ENCODE measurements at places on chromosomes 12 and 14.
A peak's percentile ranks its signal among the peaks of the same experiment; 100 is the strongest.

- peaks cover 14% of the 10 kb centered on the region for H3K27me3 ChIP-seq
- H3K36me3 ChIP-seq = no peaks in the 10 kb centered on the region
- H3K4me3 ChIP-seq = no peak overlapping the region
- no peak for DNase-seq
- no peak overlapping the region for H3K27ac ChIP-seq
Observed at GRCh38 chr12:15796493-15797141, 7.4 kb upstream of the EPS8 start.

DNA sequence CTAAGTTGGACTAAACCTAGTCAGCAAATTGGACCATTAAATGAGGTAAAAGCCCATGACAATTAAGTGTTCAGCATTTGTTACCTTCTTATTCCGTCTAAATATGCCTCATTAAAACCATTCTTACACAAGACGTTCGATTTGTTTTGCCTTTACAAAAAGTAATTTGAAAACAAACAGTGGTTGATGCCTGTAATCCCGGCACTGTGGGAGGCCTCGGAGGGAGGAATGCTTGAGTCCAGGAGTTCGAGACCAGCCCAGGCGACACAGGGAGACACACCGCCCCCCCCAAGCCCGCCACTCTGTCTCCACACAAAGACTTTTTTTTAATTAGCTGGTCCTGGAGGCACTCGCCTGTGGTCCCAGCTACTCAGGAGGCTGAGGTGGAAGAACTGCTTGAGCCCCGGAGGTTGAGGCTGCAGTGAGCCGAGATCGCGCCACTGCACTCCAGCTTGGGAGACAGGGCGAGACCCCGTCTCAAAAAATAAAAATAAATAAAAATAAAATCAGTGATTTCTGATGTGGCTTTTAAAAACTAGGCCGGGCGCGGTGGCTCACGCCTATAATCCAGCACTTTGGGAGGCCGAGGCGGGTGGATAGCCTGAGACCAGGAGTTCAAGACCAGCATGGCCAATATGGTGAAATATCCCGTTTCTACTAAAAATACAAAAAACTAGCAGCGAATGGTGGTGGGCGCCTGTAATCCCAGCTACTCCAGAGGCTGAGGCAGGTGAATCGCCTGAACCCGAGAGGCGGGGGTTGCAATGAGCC is 856 bp upstream of the EIF4B start:
- no peaks in the 10 kb centered on the region for H3K27me3 ChIP-seq
- peak; percentile 21 for DNase-seq
- peak overlapping the region; percentile 96 for H3K4me3 ChIP-seq
- H3K4me1 ChIP-seq = peaks cover 33% of the 10 kb centered on the region
- peaks cover 41% of the 10 kb centered on the region for H3K36me3 ChIP-seq
- H3K27ac ChIP-seq = peak overlapping the region; percentile 99

DNA sequence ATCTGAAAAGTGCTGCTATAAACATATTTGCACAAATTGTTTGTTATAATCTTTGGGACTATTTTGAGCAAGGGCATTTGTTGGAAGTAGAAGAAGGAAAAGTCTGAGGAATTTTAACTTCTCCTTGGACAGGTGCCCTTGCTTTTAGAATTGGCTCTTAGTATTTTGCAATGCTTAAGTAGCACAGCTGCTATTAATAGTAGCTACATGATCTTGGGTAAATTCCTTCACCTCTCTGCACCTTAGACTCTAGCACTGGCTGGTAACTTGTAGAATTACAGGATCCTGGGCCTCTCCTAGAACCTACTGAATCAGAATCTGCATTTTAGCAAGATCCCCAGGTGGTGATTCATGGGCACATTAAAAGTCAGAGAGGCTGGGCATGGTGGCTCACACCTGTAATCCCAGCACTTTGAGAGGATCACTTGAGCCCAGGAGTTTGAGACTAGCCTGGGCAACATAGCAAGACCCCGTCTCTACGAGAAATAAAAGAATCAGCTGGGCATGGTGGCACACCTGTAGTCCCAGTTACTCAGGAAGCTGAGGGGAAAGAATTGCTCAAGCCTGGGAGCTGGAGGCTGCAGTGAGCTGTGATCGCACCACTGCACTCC is 10.8 kb upstream of the TMEM120B start:
- no peak overlapping the region for H3K4me3 ChIP-seq
- no peak overlapping the region for H3K27ac ChIP-seq
- no peaks in the 10 kb centered on the region for H3K4me1 ChIP-seq
- DNase-seq = no peak
- no peaks in the 10 kb centered on the region for H3K36me3 ChIP-seq

GRCh38 chr12:14958361-14959125 is 2.9 kb downstream of the ARHGDIB start:
- peaks cover 43% of the 10 kb centered on the region for H3K36me3 ChIP-seq
- H3K4me1 ChIP-seq = peaks cover 46% of the 10 kb centered on the region
- no peaks in the 10 kb centered on the region for H3K27me3 ChIP-seq
- DNase-seq = no peak

- H3K4me3 ChIP-seq = no peak overlapping the region
- no peaks in the 10 kb centered on the region for H3K36me3 ChIP-seq
- H3K4me1 ChIP-seq = peaks cover 3% of the 10 kb centered on the region
- no peak for DNase-seq
Observed at GRCh38 chr12:54131641-54132280, 57.0 kb downstream of the SMUG1 start.

DNA sequence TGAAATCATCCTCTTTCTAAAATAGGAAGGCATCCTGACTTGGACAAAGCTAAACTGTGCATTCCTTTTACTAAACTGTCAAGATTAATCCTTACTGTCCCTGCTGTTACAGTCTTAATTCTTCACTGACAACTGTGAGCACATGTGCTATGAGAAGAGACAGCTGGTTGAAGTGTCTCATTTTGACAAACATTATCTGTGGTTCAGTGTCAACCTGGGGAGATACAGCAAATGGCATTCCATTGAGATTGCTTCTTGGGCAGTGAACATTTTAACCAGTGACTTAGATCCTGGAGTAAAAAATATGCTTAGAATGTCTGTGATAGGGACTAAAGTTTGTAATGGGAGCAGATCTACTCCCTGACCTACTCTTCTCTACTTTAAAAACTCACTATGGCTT is 552.6 kb upstream of the ATP2B1 start:
- no peak overlapping the region for H3K4me3 ChIP-seq
- no peaks in the 10 kb centered on the region for H3K27me3 ChIP-seq
- no peaks in the 10 kb centered on the region for H3K4me1 ChIP-seq
- H3K27ac ChIP-seq = no peak overlapping the region

DNA sequence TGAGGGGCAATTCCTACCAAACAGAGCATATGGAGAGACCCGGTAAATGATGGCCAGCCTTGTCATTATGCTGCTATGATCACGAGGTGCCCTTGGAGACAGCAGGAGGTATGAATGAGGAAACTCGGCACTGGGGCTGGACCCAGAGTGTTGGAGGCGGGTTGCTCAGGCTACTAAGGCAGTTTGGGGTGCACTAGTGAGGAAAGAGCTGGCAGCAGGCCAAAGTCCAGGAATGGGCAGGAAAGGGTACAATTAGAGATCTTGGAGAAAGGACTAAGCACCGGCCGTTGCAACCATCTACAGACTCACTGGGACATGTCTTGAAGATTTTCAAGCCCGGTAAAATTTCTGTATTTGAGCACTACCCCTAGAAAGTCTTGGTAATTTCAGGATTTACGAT is 54.3 kb downstream of the CD9 start:
- H3K4me1 ChIP-seq = no peaks in the 10 kb centered on the region
- H3K4me3 ChIP-seq = no peak overlapping the region
- H3K27me3 ChIP-seq = peaks cover under 1% of the 10 kb centered on the region
- no peak overlapping the region for H3K27ac ChIP-seq
- no peaks in the 10 kb centered on the region for H3K36me3 ChIP-seq

DNA sequence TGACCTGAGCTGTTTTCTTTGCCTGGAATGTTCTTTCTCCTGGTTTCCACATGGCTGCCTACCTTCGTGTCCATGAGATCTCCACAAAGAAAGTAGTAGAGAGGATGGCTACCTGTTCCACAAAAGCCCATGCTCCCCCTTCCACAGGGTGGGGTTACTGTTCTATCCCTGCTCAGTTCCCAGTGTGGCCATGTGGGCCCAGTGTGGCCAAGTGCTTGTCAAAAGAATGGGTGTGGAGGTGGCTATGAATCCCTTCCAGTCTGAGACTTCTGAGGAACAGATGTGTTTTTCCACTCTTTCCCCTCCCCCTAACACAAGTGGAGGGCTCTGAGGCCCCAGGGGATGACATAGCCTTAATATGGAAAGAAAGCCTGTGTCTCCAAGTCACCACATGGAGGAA is 26.2 kb upstream of the HSP90B1 start:
- H3K36me3 ChIP-seq = peaks cover 2% of the 10 kb centered on the region
- no peak overlapping the region for H3K4me3 ChIP-seq
- no peaks in the 10 kb centered on the region for H3K27me3 ChIP-seq
- no peak for DNase-seq
- H3K27ac ChIP-seq = no peak overlapping the region
- peaks cover 73% of the 10 kb centered on the region for H3K4me1 ChIP-seq

GRCh38 chr14:91817566-91818325 is 49.6 kb downstream of the TC2N start:
- H3K36me3 ChIP-seq = peaks cover 30% of the 10 kb centered on the region
- H3K27me3 ChIP-seq = no peaks in the 10 kb centered on the region
- peak overlapping the region; percentile 13 for H3K4me3 ChIP-seq
- H3K27ac ChIP-seq = peak overlapping the region; percentile 71
- peak; percentile 19 for DNase-seq

GRCh38 chr12:104697186-104697585 is 240.4 kb downstream of the CHST11 start:
- no peak overlapping the region for H3K4me3 ChIP-seq
- peaks cover 12% of the 10 kb centered on the region for H3K36me3 ChIP-seq
- H3K27me3 ChIP-seq = no peaks in the 10 kb centered on the region
- DNase-seq = no peak
- H3K27ac ChIP-seq = peak overlapping the region; percentile 79

DNA sequence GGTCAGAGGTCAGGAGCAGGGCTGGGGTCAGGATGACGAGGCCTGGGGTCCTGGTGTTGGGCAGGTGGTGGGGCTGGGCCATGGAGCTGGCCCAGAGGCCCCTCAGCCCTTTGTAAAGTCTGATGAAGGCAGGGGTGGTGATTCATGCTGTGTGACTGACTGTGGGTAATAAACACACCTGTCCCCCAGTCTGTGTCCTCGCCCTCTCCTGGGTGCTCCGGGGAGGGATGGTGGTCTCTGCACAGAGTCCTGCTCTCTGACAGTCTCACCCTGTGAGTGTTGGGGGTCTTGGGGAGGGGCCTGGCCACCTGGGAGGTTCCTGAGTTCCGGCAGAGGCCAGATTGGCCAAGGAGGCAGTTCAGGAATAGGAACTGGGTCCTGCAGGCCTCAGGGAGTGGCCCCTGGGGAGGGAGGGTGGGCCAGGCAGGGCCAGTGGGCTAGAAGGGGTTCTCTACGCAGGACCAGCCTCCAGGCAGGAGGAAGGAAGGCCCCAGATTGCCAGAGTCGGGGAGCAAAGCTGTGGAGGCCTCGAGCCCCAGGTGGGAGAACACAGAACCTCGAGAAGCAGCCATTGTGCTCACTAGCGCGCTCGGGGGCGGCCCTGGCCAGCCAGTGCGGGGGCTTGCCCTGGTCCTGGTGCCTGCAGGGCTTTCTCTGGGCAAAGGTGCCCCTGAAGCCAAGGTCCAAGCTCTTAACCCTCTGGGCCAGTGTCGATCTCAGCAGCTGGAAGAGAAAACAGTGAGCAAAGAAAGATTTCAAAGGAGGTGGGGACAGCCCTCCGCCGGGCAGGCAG is 14.4 kb downstream of the ACADS start:
- no peak for DNase-seq
- no peaks in the 10 kb centered on the region for H3K27me3 ChIP-seq
- no peaks in the 10 kb centered on the region for H3K36me3 ChIP-seq

GRCh38 chr14:99064262-99064954 is 207.6 kb downstream of the BCL11B start:
- H3K36me3 ChIP-seq = no peaks in the 10 kb centered on the region
- H3K4me1 ChIP-seq = peaks cover 4% of the 10 kb centered on the region
- no peak overlapping the region for H3K4me3 ChIP-seq

Data from activated CD4-positive, alpha-beta T cell treated with anti-CD3 and anti-CD28 coated beads for 36 hours (primary cell).